ENCODE measurements at places on chromosomes 4 and X.

DNA sequence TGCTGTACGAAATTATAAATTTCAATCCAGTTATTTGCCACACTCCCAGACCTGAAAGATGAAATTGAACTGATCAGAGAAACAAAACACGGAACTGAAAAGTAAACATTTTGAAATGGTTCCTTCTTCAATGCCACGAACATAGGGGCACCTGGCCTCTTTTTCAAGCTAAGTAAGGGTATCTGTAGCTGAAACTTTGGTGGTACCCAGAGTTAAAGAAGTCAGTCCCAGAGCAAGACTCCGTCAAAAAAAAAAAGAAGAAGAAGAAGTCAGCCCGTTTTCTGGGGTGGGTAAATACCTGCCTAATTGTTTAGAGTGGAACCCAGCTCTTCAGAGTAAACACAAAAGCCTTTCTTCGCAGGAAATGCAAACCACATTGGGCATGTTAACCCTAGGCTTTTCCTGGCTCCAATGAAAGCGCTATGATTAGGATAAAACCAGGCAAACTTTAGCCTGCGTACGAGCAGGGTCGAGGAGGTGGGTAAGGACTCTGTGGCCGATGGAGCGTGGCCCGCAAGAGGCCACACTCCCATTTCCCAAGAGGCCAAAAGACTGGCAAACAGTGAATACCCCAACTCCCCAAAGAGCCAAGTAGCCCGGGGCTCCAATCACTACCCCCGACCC is 1.3 kb downstream of the ANTXR2 start:
- DNase-seq: no peak

- no peak for DNase-seq
Measured at GRCh38 chr4:87918314-87919058, 57.0 kb upstream of the SPP1 start.

DNA sequence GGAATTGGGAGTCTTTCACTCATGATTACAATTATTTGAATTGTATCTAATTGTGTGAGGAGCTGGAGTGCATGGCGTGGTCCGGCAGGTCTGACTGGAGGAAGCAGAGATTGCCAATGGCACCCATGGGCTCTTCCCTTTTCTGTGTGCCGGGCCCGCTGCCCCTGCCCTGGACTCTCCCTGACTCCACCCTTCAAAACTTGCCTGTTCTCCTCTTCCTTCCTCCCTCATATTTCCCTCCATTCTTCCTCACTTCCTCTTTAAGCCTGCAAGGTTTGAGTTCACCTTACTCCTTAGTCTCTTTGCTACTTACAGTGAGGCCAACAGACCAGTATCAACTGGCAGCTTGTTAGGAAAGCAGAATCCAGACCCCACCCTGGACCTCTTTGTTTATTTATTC is 6.5 kb upstream of the STBD1 start:
- no peak for DNase-seq

- DNase-seq: no peak
Measured at GRCh38 chr4:183924362-183925044, 19.4 kb downstream of the STOX2 start.

GRCh38 chr4:4868040-4868757 is 8.7 kb downstream of the MSX1 start:
- no peak for DNase-seq

- DNase-seq: no peak
Measured at GRCh38 chr4:11165052-11165451, 263.6 kb downstream of the HS3ST1 start.

GRCh38 chrX:155889328-155889727 is 8.2 kb downstream of the VAMP7 start:
- no peak for DNase-seq

Measured in stimulated activated CD4-positive, alpha-beta T cell treated with anti-CD3 and anti-CD28 coated beads, Interleukin-1b, Interleukin-23, amount 100 ng/mL, for 4 hours (primary cell).